ENCODE measurements at places on chromosomes 11 and 22.

DNA sequence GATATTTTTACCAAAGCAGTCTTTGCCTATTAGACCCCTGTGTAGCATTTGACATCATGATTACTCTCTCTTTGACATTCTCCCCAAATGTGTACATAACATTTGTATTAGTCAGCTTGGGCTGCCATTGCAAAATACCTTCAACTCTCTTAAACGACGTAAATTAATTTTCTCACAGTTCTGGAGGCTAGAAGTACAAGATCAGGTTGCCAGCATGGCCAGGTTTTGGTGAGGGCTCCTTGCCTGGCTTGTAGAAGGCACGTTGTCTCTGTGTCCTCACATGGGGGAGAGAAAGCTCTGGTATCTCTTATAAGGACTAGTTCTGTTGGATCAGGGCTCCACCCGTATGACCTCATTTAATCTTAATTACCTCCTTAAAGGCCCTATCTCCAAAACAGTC lies 12.3 kb upstream of the DLAT start:
- DNase-seq: no peak

- DNase-seq: no peak
Measured at GRCh38 chr11:121472312-121472711, 19.5 kb upstream of the SORL1-AS1 start.

GRCh38 chr11:129012880-129013279 lies 70.2 kb upstream of the TP53AIP1 start:
- DNase-seq: no peak

GRCh38 chr22:50114221-50115021 lies 24.6 kb downstream of the MOV10L1 start:
- DNase-seq: no peak

DNA sequence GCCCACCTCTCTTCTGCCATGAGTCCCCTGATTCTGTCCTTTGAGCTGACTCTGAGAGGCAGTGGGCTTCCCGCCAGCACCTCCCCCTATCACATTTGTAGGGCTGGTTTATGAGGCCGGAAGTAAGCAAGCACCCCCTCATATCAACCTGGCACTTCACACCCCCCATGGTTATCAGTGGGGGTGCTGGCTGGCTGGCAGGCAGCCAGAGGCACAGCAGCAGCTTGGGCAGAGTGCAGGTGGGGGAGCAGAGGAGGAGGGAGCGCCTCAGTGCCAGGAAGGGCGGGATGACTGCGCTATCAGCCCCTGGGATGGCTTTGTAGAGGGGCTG lies 22.9 kb upstream of the CHRM4 start:
- DNase-seq: no peak

- DNase-seq: no peak
Measured at GRCh38 chr11:111748035-111748804, 18.0 kb downstream of the PPP2R1B start.

DNA sequence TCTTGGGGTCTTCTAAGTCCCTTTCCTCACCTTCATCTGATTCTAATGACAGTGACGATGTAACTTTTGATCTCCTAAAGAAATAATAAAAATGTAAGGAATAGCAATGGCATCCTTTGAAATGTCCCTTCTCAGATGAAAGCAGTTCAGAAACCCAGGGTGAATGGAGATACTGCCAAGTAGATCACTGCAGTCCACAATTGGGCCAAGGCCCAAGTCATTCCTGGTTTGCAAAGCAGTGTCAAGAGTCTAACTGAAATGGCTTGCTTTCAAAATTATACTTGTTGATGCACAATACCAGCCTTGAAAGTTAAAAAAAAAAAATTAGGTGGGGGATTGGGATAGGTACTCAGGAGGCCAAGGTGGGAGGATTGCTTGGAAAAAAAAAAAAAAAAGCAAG lies 20.4 kb downstream of the ASCC2 start:
- DNase-seq: no peak

DNA sequence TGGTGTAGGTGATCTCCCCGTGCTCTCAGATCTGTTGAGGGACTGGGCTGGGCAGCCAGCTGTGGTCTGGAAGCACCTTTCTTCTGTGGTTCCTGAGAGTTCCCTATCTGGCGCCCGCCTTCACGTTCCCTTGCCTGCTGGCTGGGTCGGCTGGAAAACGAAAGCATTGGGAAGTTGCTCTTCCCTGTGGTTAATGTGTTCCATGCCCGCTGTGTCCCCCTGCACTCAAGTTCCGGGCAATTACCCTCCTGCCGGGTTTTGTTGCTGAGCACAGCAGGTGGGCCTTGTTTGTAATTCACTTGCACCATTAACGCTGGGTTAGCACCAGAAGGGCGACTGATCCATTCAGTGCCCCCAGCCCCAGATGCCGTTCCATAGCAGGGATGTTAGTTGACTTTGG lies 134.1 kb downstream of the GRIK4 start:
- DNase-seq: no peak

DNA sequence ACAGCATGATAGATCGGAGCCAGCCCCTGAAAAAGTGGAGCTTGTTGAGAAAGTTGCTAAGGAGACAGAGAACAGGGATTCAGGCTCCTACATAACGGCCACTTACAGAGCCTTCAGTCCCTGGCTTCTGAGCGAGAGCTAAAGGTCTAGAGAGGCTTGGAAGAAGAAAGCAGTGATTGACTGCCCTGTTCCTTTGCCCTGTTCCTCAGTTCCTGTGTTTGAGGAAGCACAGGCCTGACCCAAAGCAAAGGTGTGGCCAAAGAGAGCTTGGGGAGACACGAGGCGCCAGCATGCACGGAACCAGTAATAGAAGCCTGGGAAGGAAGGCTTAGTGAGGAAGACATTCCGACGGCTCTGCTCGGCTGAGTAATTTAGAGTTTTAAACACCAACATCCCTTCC lies 74.1 kb upstream of the CSNK2A3 start:
- DNase-seq: no peak

DNA sequence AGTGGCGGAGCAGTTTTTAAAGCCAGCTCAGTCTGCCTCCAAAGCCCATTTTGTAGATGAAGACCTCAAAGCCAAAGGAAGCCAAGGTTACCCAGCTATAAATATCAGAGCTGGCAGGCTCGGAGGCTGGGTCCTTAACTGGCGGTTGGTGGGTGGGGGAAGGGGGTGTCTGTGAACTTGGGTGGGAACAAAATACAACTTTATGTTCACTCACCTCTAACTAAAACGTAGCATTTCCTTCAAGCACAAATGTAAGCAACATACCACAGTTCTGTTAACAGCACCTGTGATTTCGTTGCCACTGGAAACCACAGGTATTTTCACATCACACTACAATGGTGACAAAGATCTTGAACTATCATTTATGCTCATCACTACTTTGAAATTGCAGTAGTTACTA lies 99.7 kb upstream of the SYT13 start:
- no peak for DNase-seq

GRCh38 chr11:104738918-104739317 lies 159.3 kb downstream of the CASP12 start:
- DNase-seq: no peak

DNA sequence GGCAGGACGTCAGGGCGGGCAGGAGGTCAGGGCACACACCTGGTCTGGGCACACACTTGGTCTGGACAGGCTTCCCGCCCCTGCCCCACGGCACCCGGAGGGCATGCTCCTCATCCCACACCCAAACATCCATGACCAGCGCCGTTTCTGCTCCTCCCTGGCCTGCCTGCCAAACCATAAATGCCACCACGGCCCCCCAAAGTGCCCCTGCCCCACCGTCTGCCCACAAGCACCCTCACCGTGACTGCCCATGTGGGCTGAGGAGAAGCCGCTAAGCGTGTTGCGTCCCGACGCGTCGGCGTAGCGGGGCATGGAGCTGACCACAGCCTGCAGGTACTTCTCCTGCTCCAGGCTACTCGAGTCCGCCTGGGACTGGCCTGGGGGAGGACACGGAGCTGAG lies 15.8 kb downstream of the SBF1 start:
- no peak for DNase-seq

DNA sequence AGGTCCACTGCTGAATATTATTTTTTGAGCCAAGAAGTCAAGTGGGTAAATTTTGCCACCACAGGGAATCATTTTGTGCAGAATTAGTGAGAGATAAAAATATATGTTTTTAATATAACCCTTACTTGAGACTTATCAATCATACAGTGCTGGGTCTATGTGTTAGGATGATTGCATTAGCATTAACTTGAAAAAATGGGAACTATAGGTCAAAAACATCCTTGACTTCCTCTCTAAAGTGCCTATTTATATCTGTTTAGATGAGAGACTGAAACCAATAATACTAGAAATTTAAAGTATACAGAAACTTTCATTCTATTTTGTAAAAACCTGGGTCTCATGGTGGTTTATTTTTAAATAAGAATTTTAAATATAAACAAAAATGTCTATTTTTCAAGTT lies 65.1 kb upstream of the CARD18 start:
- no peak for DNase-seq

DNA sequence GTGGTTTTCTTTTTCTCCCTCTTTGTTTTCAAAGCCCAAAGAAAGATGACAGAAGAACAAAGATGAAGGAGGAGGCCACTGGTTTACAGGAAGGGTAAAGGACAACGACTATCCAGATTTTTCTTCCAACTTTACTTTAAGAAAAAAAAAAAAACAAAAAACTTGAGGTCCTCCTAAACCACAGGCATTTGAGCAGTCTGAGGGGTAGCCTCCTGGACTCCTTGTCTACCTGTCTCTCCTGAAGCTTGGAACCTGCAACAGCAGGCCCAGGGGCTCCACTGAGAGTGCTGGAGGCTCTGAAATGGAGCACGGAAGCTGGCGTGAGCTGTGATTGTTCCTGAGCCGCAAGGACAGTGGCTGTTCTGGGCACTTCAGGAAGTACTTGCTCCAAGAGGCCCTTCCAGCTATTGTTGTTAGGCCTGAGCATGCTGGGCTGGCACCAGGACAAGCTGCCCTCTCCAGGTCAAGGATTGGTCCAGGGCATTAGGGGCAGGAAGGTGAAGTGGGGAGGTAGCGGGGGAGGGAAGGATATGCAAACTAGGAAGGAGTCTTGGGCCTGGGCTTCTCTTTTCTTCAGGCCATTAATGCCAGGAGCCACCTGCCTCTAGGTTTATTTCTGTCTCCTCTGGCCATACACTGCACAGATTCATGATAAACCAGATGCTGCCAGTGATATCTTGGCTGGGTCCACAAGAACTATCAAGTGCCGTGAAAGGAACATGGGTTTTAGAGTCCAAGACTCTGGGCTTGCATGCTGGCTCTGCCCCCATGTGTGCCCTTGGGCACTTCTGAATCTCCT lies 147.3 kb downstream of the CCDC34 start:
- DNase-seq: no peak

GRCh38 chr11:117796872-117797529 lies at the start of gene DSCAML1:
Gene DSCAML1 (minus strand): TSS chr11:117797216. CDS start chr11:117797079, 137 bp downstream.
- peak; percentile 58 for DNase-seq

- no peak for DNase-seq
Measured at GRCh38 chr11:76614471-76615179, 55.9 kb downstream of the LRRC32 start.

DNA sequence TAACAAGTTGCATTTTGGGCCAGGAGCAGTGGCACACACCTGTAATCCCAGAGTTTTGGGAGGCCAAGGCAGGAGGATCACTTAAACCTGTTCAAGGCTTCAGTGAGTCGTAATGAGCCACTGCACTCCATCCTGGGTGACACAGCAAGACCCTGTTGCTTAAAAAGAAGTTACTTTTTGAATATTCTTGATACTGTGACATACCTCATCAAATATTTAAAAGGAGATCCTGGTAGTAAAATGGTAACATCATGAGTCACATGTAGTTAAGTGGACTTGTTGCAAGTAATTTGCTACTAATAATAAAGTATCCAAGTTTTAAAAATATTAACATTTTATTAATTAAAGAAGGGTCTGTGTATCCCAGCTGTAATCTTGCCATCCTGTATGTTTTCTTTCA lies 18.3 kb downstream of the HMGXB4 start:
- no peak for DNase-seq

DNA sequence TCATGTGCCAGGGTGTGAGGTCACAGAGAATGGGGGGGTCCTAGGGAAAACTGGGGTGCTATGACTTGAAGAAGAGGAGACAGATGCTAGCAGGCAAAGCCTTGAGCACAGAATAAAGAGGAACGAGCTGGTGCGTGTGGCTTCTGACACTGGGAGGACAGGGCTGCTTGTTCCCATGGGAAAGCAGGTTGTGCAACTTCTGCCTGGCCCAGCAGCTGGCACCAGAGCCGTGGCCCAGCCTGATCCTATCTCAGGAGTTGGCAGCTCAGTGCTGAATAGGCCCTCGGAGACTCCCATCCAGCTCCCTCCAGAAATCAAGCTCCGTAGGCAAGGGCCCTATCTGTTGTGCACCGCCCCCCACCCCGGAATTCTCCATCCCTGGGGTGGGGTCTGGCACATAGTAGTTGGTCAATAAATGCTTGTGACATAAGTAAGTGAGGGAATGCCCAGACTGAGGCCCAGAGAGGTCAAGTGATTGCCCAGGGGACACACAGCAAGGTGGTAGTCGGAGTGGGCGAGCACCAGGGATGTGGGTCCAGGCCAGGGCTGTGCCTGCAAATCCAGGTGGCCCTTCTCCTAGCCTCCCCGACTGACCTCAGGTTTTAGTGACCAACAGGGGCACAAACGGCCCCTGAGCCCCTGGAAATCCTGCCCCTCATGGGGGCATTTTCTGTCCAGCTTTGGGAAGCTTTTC lies 19.5 kb upstream of the FADD start:
- no peak for DNase-seq

DNA sequence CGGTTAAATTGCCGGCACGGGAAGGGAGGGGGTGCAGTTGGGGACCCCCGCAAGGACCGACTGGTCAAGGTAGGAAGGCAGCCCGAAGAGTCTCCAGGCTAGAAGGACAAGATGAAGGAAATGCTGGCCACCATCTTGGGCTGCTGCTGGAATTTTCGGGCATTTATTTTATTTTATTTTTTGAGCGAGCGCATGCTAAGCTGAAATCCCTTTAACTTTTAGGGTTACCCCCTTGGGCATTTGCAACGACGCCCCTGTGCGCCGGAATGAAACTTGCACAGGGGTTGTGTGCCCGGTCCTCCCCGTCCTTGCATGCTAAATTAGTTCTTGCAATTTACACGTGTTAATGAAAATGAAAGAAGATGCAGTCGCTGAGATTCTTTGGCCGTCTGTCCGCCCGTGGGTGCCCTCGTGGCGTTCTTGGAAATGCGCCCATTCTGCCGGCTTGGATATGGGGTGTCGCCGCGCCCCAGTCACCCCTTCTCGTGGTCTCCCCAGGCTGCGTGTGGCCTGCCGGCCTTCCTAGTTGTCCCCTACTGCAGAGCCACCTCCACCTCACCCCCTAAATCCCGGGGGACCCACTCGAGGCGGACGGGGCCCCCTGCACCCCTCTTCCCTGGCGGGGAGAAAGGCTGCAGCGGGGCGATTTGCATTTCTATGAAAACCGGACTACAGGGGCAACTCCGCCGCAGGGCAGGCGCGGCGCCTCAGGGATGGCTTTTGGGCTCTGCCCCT lies 529 bp upstream of the CCND1 start:
- no peak for DNase-seq

DNA sequence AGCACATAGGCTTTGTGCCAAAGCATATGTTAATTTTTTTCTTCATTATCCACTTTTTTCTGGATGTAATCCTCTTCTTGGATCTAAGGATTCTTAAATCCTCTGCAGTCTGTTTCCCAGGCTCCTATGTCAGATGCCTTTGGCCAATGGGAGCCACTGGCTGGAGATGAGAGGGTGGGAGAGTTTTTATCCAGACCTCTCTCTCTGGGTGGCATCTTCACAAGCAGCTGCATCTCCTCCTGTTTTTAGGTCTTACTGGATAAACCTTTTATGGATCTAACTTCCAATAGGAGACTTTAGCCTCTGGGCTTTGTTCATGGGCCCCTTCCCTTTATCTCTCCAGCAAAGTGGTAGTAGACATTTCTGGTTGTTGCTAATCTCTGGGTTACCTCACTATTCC lies 22.4 kb upstream of the MPPED2 start:
- no peak for DNase-seq

GRCh38 chr11:121113611-121114010 lies 12.6 kb downstream of the TECTA start:
- DNase-seq: no peak

GRCh38 chr11:3231851-3232744 lies at the start of gene MRGPRE:
Gene MRGPRE (minus strand): TSS chr11:3232417. CDS start chr11:3228799, 3,618 bp downstream.
- no peak for DNase-seq
